Activated naive CD4-positive, alpha-beta T cell treated with anti-CD3 and anti-CD28 coated beads for 36 hours (primary cell): ENCODE measurements at places on chromosomes 12 and 14. TPM values are rescaled to one million over a fixed set of nuclear protein-coding genes. Genes with fewer than 3 reads are reported as not detected.
A peak's percentile ranks its signal among the peaks of the same experiment; 100 is the strongest.

- DNase-seq: no peak
- H3K27ac ChIP-seq: no peak overlapping the region
- H3K36me3 ChIP-seq: no peaks in the 10 kb centered on the region
- no peaks in the 10 kb centered on the region for H3K4me1 ChIP-seq
- no peaks in the 10 kb centered on the region for H3K27me3 ChIP-seq
Measured at GRCh38 chr12:77314378-77315052, 249.1 kb upstream of the E2F7 start.

- no peaks in the 10 kb centered on the region for H3K4me1 ChIP-seq
- H3K36me3 ChIP-seq: no peaks in the 10 kb centered on the region
- no peak overlapping the region for H3K27ac ChIP-seq
Measured at GRCh38 chr12:115259968-115260747, 576.2 kb upstream of the TBX3 start.

Gene NDRG2
- total RNA-seq: 8.8 TPM

GRCh38 chr14:30869551-30870155 is 4.7 kb upstream of the COCH start:
- no peak overlapping the region for H3K27ac ChIP-seq
- peaks cover 3% of the 10 kb centered on the region for H3K4me1 ChIP-seq
- peaks cover 31% of the 10 kb centered on the region for H3K27me3 ChIP-seq
- no peaks in the 10 kb centered on the region for H3K36me3 ChIP-seq

DNA sequence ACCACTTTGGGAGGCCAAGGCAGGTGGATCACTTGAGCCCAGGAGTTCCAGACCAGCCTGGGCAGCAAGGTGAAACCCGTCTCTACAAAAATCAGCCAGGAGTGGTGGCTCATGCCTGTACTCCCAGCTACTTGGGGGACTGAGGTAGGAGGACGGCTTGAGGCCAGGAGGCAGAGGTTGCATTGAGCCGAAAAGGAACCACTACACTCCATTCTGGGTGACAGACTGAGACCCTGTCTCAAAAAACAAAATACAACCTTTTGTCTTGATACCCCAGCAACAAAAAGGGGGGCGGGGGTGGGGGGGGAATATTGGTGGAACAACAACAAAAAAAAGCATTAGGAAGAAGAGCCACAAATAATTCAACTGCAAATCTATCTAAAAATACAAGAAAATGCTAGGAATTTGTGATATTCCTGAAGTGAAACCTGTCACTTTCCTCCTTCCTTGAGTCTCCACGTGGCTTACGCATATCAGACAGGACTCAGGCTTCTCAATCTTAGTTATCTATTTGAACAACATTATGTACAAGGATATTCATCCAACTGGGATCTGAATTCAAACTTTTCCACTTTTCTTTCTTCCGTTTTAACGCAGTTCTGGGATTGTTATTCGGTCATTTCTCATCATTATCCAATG is 1.3 kb downstream of the R3HDM2 start:
- H3K27me3 ChIP-seq: no peaks in the 10 kb centered on the region
- peak overlapping the region; percentile 94 for H3K4me3 ChIP-seq
- H3K27ac ChIP-seq: peak overlapping the region; percentile 98
- no peak for DNase-seq
- H3K36me3 ChIP-seq: peaks cover 10% of the 10 kb centered on the region

DNA sequence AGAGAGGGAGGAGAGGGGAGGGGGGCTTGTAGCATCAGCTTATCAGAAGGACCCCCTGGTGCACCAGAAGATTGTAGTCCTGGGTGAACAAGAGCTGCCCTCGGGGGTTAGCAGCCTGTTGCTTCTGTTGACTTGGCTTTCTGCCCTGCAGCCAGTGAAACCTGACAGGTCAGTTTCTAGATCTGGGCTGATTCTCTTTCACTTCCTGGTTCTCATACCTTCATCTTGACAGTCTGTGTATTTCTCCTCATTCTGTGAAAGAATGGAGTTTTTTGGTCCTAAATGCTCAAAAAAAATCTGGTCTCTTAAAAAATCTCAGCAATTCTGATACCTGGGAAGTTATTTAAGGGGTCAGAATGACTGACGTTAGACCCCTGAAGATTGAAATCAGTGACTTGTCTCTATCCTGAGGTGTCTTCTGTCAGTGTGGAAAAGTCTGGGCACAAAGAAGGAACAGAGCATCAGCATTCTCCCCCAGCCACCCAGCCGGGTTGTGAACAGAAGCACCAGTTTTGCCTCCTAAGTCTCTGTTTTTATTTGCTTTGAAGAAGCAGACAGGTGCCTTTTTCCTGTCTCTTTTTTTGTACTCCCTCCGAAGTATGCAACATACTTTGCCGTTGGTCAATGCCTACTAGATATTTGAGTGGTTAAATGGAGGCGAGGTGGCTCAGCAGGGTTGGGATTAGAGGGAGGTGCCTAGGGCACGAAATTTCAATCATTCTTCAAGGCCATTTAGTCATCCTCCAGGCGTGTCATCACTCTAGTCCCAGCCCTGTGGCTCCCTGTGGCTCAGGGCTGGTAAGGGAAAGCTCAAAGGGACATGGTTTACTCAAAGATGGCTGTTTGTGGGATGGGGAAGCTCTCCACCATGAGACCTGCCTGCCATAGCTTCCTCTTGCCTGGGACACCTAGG is 24.0 kb downstream of the TTC9 start:
- peaks cover 12% of the 10 kb centered on the region for H3K36me3 ChIP-seq
- H3K4me1 ChIP-seq: peaks cover 61% of the 10 kb centered on the region
- DNase-seq: peak; percentile 36
- peak overlapping the region; percentile 21 for H3K27ac ChIP-seq
- no peaks in the 10 kb centered on the region for H3K27me3 ChIP-seq
- H3K4me3 ChIP-seq: no peak overlapping the region

- peak overlapping the region; percentile 59 for H3K27ac ChIP-seq
- no peak overlapping the region for H3K4me3 ChIP-seq
- H3K27me3 ChIP-seq: no peaks in the 10 kb centered on the region
Measured at GRCh38 chr12:123250471-123251383, 17.5 kb downstream of the MTRFR start.

DNA sequence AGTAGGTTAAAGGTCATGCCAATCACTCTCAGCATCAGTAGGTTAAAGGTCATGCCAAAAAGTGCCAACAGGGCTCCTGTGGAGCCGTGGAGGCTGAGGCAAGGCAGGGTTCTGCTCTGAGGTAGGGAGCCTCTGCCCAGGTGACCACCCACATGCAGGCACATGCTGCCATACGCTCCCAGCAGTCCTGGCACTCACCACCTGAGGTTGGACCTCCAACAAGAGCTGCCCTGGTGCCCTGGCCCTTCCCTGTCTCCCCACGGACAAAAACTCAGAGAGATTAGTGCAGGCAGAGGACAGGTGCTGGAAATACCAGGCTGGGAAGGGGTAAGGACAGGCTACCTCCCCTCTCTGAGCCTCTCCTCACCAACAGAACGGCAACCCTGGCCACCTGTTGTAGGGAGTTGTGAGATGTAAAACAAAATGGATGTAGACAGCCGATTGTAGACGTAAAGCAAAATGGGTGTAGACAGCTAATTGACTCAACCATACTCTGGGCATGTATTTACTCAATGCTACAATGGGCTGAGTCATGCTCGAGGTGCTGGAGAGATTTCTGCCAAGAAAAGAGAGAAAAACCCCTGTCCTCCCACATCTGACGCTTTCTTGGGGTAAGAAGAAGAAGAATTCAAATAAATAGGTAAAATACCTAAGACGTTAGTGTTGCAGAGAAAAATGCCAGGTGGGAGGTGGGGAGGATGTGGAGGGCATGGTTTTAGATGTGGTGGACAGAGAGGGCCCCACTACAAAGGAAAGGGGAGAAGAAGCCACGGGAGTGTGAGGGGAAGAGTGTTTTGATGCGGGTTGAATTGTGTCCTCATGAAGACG is 32.4 kb downstream of the LTBP2 start:
- peaks cover 2% of the 10 kb centered on the region for H3K27me3 ChIP-seq
- H3K4me1 ChIP-seq: peaks cover 36% of the 10 kb centered on the region
- H3K4me3 ChIP-seq: no peak overlapping the region
- DNase-seq: peak; percentile 88

- H3K27ac ChIP-seq: no peak overlapping the region
- peaks cover 3% of the 10 kb centered on the region for H3K27me3 ChIP-seq
- no peak overlapping the region for H3K4me3 ChIP-seq
- DNase-seq: no peak
- H3K4me1 ChIP-seq: peaks cover 6% of the 10 kb centered on the region
Measured at GRCh38 chr14:103111232-103111868, 11.9 kb upstream of the TNFAIP2 start.

DNA sequence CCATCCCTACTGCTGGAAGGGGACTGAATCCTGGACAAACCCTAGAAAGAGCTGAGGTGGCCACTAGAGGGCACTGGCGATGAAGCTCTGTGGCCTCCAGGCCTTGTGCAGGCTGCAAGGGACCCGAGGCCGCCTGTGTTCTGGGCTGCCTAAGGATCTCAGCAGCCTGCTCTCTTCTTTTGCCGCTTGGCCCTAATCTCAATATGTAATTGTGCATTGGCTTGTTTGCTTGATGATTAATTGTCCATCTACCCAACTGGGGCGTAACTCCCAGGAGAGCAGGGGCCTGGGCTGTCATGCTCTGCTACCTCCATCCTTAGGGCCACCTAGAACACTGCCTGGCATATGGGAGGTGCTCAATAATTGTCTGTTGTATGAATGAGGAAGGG is 73.8 kb downstream of the SYNE3 start:
- peaks cover 7% of the 10 kb centered on the region for H3K4me1 ChIP-seq
- H3K36me3 ChIP-seq: peaks cover 6% of the 10 kb centered on the region
- H3K4me3 ChIP-seq: no peak overlapping the region
- peak; percentile 88 for DNase-seq
- H3K27me3 ChIP-seq: no peaks in the 10 kb centered on the region
- H3K27ac ChIP-seq: peak overlapping the region; percentile 20

Gene RPL10L
- total RNA-seq: not detected

Gene SLC22A17
- total RNA-seq: 3.5 TPM

Gene SVOP
- not detected for total RNA-seq
